ENCODE measurements at places on chromosomes 12 and 14.

- peak; percentile 25 for DNase-seq
Observed at GRCh38 chr12:49626169-49626835, 2.9 kb downstream of the PRPF40B start.

GRCh38 chr12:71474791-71475190 is 35.2 kb downstream of the LGR5 start:
- DNase-seq = no peak

- DNase-seq = no peak
Observed at GRCh38 chr12:6443361-6443983, 1.3 kb upstream of the CD27 start.

DNA sequence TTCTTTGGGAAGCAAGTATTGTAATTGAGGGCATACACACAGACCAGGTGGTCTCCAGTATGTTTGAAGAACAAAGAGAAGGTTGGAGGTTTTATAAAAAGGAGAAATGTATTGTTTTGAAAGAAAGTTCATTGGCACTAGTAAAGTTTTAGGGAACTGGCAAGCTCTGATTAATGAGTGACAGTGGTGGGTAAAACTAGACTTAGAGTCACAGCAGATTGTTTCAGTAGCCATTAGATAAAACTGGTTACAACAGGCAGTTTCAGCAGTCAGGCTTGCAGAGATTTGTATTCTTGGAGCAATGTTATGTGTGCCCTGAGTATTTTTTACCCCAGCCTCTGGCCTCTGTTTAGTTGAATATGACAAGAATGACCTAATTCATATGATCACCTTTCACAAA is 49.1 kb upstream of the ARID2 start:
- no peak for DNase-seq

- no peak for DNase-seq
Observed at GRCh38 chr14:36056845-36057244, 119.7 kb downstream of the PTCSC3 start.

GRCh38 chr12:7016958-7017571 is 1.2 kb downstream of the LPCAT3 start:
- DNase-seq = no peak

DNA sequence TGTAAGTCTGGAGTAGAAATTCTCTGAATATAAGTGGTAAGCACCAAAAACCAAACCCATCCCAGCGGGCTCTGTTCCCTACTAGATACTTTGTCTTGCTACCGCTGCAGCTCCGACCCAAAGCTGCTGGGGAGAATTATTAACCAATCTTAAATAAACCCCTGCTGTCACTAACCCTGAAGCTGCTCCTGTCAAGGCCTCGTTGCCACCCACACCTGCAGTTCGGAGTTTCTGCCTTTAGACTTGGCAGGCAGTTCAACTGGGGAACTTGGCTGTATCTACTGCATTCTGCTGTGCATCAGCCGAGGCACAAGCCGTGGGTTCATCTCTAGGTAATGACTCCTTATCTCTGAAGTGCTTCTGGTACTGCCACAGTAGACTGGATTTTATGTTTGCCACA is 55.5 kb downstream of the PPM1A start:
- no peak for DNase-seq

- no peak for DNase-seq
Observed at GRCh38 chr12:14612898-14613445, 45.3 kb upstream of the PLBD1 start.

DNA sequence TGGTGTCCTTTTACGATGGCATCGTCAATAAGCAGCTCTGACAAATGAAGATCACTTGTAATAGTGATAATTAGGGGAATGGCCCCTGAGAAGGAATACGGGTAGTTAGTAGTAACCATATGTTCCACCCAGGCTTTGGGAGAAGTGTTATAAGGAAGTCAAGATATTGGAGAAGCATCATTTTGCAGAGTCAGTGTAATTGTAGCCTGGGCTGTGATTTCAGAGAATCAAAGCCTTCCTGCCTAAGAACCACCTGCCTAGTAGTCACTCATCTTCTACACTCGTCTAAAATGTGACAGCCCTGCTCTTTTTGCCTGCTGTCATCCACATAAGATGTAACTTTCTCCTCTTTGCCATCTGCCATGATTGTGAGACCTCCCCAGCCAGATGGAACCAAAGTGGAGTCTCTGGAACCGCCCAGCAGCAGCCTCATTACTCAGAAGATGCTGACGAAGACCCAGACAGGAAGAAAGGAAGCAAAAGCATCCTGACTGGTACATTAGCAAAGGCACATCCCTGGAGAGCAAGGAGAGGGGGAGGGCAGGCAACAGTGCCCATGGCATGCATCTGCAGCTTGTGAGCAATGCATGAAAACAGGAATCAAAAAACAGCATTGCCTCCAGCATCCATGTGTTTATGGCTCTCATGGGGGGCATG is 12.6 kb upstream of the EDDM3A start:
- peak; percentile 41 for DNase-seq

GRCh38 chr12:33588725-33589405 is 149.2 kb upstream of the SYT10 start:
- no peak for DNase-seq

All from inflammatory macrophage treated with lipopolysaccharide for 4 hours (primary cell).